CD4-positive, alpha-beta T cell treated with Interleukin-2 at 100 ng/mL for 4 hours (primary cell): ENCODE measurements at places on chromosomes 7 and 10.

- no peak for DNase-seq
Measured at GRCh38 chr7:31014826-31015225, 37.3 kb upstream of the ADCYAP1R1 start.

DNA sequence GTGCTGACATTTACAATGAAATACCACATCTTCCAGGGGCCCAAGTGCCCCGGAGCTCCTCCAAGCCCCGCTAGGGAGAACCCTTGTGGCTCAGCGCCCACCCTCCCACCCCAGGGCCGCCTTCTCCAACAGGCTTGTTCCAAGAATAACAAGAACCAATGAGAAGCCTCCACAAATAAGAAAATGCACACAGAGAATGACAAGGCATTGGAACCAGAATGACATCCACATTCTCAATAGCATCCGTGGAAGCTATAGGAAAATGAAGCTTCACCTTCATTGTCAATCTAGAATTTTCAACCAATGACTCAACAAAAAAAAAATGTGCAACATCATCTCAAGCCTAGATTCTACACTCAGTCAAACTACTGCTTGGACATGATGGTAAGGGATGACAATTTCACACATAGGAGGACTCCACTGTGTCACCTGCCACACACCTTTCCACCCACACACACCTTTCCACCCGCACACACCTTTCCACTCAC lies 50.4 kb upstream of the PPP2R2D start:
- DNase-seq, result no peak

DNA sequence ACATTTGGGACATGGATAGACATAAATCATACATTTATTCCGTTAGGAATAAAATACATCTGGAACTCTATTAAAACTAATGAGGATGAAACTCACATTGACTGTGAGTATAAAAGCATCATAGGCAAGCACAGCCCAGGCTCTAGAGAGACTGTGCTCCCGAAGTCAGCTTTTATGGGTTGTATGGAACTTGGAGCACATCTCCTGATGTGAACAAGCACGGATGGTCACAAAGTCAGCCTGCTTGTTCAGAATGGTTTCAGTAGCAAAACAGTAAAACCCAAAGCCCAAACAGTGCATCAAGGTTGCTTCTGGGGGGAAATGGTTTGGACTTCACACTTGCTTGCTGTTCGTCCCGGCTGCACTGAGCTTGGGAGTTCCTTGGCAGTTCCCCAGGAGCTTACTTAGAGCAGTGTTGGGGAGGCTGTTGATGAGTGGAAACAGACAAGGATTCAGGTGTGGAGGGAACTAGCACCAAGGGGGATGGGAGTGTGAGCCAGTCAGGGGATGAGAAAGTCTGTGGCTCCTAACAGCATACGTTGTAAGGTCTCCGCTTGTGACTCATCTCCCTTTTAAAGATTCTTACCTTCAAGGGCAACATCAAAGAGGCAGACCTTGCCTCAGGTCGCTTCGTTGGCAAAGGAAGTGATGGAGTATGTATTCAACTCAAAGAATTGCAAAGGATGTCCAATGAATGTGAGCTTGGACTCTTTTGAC lies 19.7 kb upstream of the ITGA8 start:
- no peak for DNase-seq

- no peak for DNase-seq
Measured at GRCh38 chr7:151012911-151013347, 11.4 kb downstream of the ATG9B start.

DNA sequence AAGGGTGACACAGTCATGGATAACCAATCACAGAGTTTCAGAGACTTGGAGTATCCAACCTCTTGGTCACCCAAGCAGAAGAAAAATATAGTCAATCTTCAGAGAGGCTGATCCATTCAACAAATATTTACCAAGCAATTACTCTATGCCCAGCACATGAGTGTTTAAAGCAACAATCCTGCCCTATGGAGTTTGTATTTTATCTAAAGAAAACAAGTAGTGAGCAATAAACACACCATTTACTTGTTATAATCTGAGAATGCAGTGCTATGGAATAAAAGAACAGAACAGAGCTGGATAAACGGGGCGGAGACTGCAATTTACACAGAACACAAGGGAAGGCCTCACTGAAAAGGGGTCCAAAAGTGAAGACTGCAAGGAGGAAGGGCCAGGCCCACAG lies 63.8 kb downstream of the GRB10 start:
- DNase-seq, result no peak

DNA sequence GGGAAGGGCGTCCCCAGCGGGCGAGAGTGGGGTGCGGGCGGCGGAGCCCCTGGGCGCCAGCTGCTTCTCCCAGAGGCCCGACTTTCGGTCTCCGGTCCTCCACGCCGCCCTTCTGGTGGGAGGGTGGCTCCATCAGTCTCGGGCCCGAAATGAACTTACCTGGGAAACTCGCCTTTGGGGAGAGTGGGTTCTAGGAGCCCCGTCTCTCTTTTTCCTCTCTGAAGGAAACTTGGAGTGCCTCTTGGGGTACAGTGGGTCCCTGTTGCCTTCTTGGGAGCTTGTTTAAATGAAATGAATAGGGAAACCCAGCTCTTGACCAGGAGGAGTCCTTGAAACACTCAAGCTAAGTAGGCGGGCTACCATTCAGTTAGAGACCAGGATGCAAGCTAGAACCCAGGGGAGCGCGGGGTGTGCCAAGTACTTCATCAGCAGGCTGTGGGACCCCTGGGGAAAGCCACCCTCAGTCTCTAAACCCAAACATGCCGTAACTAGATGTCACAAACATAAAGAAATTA lies 1.3 kb downstream of the SLC26A4 start:
- no peak for DNase-seq

GRCh38 chr7:35366167-35367155 lies 112.6 kb upstream of the TBX20 start:
- no peak for DNase-seq

GRCh38 chr7:17069146-17069545 lies 187.4 kb upstream of the AGR3 start:
- DNase-seq, result peak; percentile 5

- DNase-seq, result no peak
Measured at GRCh38 chr10:95315509-95315908, 24.7 kb upstream of the PDLIM1 start.

GRCh38 chr10:31322647-31323046 lies 3.6 kb downstream of the ZEB1 start:
- DNase-seq, result peak; percentile 39

DNA sequence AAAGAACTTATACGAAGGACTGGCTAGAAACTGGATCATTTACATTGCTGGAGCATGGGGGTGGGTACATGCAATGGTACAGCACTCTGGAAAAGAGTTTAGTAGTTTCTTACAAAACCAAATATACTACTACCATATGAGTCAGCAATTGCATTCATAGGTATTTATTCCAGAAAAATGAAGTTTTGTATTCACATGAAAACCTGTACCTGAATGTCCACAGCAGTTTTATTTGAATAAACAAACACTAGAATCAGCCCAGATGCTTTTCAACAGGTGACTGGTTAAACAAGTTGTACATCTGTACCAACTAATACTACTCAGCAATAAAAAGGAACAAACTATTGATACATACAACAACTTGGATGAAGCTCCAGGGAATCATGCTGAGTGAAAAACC lies 3.4 kb downstream of the SCIN start:
- no peak for DNase-seq

- no peak for DNase-seq
Measured at GRCh38 chr7:98354511-98355249, 46.2 kb downstream of the BAIAP2L1 start.

DNA sequence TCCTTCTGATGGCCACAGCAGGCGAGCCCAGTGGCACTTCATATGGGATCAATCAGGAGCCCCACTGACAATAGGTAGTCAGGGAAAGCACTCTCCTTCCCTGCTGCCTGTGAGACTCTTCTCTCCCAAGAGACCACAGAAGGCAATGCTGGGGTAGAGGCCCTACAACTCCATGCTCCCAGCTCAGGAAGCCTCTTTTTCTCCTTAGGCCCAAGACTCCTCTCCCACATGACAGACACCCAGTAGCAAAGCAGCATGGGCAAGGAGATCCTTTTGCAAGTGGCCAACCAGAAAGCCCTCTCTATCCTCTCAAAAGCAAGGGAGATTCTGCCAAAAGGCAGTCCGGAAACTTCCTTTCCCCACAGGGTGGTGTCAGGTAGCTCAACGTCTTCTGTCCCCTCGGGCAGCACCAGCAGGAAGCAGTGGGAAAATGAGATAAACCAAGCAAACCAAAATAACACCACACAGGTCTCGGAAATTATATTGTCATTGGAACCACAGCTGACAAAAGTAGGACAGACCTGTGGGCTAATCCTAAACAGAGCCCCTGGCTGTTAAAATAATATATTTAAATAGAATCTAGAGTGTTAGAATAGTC lies 172.7 kb upstream of the GDF10 start:
- no peak for DNase-seq

DNA sequence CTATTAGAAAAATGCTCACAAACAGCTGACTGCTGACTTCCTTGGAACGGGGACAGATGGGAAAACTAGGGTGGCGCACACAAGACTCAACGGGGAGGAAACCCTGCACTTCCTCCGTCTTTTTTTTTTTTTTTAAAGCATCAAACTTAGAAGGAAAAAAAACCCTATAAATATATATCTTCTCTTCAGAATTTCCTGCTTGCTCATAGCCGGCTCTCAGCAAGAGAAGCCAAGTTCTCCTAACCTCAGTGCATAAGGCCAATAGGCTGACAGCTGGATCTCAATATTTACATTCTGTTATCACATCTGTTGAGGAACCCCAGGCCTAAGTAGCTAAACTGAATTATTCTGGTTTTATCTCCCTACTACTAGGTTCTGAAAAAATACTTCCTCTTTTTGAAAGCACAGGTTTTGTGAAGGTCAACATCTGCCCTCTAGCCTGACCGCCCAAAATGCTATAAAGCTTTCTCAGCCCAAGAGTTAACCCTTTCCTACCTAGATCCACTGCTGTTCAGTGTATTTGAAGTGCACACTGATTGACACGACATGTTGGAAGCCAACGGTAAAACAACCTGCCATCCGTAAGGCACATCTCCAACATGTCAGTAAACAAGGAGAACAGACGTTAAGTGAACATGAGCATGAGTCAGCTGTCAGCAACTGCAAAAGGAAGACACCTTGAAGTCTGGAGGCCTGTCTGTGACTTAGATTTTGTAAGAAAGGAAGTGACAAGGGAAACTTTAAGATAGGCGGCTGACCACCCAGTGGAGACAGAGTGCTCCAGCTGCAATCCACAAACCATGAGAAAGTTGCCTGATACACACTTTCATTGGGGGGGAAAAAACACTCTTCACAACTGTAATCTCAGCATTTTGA lies 83.8 kb downstream of the EBLN1 start:
- DNase-seq, result no peak

- no peak for DNase-seq
Measured at GRCh38 chr10:128866551-128866950, 600.5 kb upstream of the MGMT start.

DNA sequence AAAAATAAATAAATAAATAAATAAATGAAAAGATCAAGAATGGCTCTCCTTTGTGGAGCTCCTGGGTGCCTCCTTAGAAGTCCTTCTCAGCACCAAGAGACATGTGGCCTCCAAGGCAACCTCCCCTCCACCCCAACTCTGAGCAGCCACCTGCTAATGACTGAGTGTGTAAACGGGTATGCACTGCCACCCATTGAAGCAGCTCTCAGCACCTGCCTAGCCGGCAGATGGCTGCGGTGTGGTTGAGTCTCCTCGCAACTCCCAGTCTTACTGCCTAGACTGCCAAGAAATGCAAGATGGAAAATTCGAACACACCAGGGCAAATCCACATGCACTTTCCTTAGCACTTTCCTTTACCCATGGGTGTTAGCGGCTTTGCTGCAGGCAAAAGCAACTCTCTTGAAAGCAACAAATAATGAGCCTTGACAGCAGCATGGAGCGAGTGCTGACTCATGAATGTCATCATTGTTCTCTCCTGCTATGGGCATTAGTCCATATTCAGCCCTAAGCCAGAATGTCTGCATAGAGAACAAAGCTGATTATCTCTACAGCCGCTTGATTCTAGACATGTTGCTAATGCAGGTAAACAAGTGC lies 913.9 kb upstream of the AUTS2 start:
- DNase-seq, result no peak

- no peak for DNase-seq
Measured at GRCh38 chr7:81484261-81484660, 285.6 kb downstream of the HGF start.

DNA sequence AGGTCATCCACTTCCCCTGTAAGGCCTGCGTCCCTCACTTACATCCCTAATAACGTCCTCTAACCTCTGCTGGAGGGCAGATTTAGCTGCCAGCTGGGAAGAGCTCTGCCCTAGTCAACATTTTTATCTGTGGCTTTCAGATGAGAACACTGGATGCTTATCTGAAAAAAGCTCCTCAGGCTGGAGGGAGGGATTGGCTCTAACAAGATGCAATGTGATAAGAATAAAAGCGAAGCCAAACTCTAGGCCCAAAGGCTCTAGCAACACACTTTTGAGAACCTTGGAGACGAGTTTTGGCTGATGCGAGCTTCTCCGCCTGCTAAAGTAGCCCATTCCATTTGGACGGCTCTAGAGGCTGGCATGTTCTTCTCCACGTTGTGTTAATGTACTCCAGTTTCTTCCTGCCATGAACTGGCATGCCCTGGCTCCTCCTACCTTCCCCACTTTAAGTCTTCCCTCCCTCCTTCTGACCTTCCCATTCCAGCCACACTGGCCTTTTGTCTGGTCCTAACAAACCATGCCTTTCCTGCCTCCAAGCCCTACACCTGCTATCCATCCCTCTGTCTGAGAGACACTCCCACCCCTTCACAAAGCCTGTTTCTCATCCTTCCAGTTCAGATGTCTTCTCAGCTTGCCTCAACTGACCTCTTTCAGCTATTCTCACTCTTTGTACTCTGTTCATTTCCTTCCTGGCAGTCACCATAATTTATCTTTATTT lies 62.5 kb upstream of the ATRNL1 start:
- no peak for DNase-seq

- DNase-seq, result no peak
Measured at GRCh38 chr10:60920479-60920878, 23.5 kb downstream of the RHOBTB1 start.

DNA sequence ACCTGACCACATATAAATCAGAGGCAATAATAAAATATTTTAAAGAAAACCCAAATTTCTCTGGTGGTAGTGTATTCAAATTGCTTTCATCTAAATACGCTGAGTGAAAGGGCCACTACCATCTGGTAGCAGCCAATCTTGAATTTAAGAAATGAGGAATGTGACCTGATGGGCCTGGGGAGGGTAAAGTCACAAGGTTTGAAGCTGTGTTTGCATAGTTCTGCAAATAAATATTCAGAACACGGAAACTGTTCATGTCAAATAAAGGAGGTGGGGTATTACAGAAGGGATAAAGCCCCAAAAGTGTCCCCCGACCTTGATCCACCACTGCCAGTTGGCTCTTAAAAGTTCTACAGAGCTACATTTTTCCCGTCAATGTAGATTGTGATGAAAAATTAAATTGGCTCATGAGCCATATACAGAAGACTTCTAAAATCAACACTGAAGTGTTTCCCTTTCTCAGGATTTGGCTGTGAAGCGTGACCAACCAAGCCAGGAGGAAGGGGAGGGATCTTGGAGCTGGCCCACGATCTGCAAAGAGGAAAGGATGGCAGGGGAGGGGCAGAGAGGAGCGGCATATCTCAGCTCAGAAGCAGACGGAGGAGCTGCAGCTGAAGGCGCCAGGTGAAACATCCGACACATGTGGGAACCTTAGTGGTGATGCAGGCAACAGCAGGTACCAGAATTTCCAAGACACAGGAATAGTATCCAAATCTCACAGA lies 39.6 kb downstream of the MPP7 start:
- no peak for DNase-seq
